COR-L47 (cell line): ENCODE measurements at places on chromosomes 3 and 15.
A peak's percentile ranks its signal among the peaks of the same experiment; 100 is the strongest.

- DNase-seq: peak; percentile 32
Observed at GRCh38 chr3:51389423-51390183, 1.5 kb upstream of the RBM15B start.

DNA sequence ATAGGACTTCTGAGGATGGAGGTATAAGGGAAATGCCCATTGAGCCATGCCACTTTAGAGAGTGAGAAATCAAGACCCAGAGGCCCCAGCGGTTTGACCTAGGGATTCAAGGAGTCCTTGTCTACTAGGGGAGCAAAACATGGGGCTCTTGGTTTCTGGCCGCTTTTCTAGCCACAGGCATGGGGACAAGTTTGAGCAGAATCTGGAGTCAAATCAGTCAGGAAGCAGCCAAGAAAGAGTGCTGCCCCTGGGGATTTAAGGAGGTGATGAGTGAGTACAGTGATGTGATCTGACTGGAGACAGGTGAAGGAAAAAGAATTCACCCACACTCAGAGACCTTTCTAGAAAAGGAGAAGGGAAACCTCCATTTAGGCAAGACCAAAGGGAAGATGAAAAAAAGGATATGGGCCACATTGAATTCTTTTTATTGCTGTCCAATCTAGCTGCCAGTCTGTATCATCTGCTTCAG lies 244.0 kb upstream of the TBC1D5 start:
- no peak for DNase-seq

DNA sequence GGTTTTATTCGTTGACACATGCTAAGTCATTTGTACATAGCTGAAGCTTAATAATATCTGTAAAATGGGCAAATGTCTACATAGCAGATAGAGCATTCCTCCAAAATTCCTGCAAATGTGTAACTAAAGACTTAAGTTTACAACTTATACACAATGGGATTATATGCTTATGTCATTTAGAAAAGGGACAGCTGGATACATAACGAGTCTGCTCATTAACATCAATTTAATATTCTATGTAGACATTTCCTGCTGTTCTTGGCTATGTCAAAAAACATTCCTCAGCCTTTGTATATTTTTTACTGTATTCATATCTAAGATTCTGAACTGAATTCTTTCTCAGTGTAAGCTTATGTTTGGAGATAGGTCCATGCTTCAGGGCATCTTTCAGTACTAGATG lies 762.2 kb downstream of the NR2F2 start:
- DNase-seq: no peak

- no peak for DNase-seq
Observed at GRCh38 chr15:51348688-51349087, 7.2 kb downstream of the GLDN start.

DNA sequence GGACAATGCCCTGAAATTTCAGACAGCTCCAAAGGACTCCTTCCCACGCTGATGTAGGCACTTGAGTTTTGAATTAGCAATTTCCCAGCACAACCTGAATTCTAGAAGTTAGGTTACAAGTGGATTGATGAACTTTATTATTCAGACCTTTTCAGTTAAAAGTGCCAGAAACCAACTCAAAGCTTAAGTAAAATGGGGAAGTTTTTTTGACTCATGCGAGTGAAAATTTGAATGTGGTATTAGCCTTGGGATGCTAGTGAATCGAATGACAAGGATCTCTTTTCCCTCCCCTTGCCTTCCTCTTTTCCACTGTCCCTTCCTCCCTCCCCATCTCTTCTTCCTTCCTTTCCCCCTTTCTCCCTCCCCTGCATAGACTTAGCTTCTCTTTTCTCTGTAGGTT lies 295.1 kb upstream of the PROK2 start:
- no peak for DNase-seq

DNA sequence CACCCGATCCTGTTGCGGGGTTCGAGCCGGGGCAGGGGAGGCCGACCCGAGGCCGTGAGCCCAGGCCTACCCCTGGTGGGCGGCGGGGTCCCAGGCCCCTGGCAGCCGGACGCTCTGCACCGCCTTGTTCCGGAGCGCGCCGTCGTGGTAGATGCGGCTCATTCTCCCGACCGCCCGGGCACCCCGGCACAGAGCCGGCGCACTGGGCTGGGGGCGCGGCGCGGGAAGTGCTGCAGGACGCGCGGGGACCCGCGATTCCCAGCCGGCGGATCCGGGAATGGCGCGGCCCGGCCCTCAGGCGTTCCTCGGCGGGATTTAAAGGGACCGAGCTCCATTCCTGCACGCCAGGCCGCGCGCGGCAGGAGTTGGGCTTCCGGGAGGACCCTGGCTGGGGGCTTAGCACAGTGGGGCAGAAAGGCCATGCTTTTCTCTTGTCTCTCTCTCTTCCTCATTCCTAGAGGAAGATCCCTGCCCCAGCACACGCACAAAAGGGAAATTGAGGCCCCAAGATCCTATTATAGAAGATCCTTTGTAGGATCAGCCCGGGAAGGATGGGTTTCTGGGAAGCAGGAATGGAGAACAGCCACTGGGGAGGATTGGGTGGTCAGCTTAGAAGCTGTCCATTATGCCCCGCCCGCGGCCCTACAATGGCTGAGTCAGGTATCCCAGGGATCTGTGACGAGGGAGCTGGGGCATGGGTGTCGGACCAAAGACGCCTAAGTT lies at the start of gene ARPIN:
TSS of gene ARPIN (minus strand) at position 279 of the 723 bp plus-strand sequence. CDS start at position 162, 117 bp downstream.
- DNase-seq: no peak

- DNase-seq: no peak
Observed at GRCh38 chr15:95994418-95994817, 336.1 kb upstream of the NR2F2 start.
